ENCODE measurements at places on chromosomes 6 and 20.

GRCh38 chr20:63957004-63957689 lies 931 bp upstream of the UCKL1 start:
- peak overlapping the region; percentile 100 for H3K4me3 ChIP-seq
- H3K4me1 ChIP-seq = peaks cover 55% of the 10 kb centered on the region
- H3K36me3 ChIP-seq = peaks cover 21% of the 10 kb centered on the region
- peak; percentile 85 for DNase-seq

- peaks cover 40% of the 10 kb centered on the region for H3K4me1 ChIP-seq
- DNase-seq = peak; percentile 61
- no peaks in the 10 kb centered on the region for H3K27me3 ChIP-seq
Observed at GRCh38 chr20:17570347-17571152, 675 bp downstream of the DSTN start.

- no peak overlapping the region for H3K4me3 ChIP-seq
- H3K36me3 ChIP-seq = no peaks in the 10 kb centered on the region
- H3K27me3 ChIP-seq = no peaks in the 10 kb centered on the region
- no peak overlapping the region for H3K27ac ChIP-seq
Observed at GRCh38 chr6:27059621-27060425, 187.7 kb upstream of the PRSS16 start.

DNA sequence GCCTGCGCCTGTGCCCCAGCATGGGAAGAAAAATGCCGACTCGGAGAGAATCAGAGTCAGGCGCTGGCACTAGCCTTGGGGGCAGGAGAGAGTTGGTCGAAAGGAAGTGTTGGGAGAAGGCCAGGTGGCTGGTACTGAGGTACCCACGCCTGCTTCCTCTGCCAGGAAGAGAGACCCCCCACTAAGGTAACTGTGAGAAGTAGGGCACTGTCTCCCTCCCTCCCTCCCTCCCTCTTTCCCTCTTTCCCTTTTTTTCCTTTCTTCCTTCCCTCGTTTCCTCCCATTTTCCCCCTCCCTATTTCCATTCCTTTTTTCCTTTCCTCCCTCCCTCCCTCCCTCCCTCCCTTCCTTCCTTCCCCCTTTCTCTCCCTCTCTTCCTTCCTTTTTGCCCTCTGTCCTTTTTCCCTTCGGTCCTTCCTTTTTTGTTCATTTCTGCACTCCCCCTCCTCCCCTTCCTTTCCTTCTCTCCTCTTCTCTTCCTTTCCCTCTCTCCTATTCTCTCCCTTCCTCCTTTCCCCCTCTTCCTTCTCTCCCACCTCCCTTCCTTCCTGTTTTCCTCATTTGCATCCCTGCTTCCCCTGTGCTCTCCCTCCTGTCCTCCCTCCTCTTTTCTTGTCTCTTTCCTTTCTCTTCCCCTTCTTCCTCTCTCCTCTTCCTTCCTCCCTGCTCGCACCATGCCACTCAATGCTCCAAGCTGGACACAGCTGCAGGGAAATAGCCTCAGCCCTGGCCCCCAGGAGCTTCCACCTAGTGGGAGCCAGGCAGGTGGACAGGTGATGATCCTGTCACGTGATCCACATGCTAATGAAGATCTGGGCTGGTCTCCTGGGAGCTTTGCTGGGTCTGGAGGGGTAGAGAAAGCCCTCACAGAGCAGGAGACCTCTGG lies 148.0 kb downstream of the DHX35 start:
- peaks cover 19% of the 10 kb centered on the region for H3K4me1 ChIP-seq
- H3K27ac ChIP-seq = no peak overlapping the region
- no peaks in the 10 kb centered on the region for H3K36me3 ChIP-seq
- no peak overlapping the region for H3K4me3 ChIP-seq
- DNase-seq = no peak

DNA sequence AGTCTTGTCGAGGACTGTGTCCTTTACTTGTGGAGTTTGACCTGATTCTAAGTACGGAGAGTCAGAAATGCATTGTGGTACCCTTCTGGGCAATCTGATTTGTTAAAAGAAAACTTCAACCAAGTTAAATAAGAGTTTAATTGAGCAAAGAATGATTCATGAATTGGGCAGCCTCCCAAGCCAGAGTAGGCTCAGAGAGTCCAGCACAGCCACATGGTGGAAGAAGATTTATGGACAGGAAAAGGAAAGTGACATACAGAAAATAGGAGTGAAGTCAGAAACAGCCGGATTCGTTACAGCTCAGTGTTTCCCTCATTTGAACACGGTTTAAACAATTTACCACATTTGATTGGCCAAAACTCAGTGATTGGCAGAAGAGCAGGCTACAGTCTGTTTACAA lies 329.2 kb downstream of the DHX35 start:
- no peaks in the 10 kb centered on the region for H3K27me3 ChIP-seq
- DNase-seq = no peak
- H3K27ac ChIP-seq = no peak overlapping the region
- no peaks in the 10 kb centered on the region for H3K4me1 ChIP-seq
- no peaks in the 10 kb centered on the region for H3K36me3 ChIP-seq

DNA sequence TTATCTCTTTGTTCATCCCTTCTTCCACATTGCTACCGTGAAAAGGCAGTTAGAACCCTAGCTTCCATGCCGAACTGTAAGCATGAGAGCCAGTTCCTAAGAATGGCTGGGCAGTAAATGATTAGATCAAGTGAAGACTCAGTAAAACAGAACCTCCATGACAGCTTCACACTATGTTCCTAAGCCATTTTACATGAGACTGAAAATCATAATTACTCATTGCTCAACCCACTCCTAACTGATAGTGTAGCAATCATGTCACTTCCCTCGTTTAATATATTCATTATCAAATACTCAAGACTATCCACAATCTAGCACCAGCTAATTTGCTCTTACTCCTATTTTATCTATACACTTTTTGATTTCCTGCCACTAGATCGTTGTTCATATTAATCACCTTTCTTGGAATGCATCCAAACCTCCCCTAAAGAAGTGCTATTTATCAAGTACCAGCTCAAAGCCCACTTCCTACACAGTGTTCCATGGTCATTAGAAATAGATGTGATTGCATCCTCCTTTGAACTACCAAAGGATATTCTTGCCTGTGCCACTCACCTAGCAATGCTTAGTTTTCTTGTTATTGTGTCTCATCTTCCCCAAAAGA lies 6.0 kb downstream of the TMEM30A start:
- peaks cover 42% of the 10 kb centered on the region for H3K4me1 ChIP-seq
- H3K36me3 ChIP-seq = peaks cover 3% of the 10 kb centered on the region
- no peak overlapping the region for H3K27ac ChIP-seq
- no peak overlapping the region for H3K4me3 ChIP-seq
- no peak for DNase-seq

DNA sequence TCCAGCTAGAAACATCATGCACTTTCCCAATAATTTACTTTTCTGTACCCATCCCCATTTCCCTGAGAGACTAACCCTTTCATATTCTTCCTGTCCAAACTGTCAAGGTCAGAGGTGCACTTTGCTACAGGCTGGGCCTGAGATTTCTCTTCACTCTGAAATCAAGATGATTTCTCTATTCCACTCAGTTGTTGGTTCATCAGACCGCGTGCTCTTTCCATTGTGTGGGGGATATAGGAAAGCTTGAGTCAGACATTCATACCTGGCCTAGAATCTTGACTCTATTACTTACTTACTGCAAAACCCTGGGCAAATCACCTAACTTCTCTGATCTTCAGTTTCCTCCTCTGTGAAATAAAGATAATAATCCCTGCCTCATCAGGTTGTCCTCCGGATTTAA lies 4.7 kb upstream of the ZDHHC14 start:
- H3K4me3 ChIP-seq = no peak overlapping the region
- DNase-seq = no peak
- no peaks in the 10 kb centered on the region for H3K27me3 ChIP-seq
- no peak overlapping the region for H3K27ac ChIP-seq
- peaks cover 40% of the 10 kb centered on the region for H3K4me1 ChIP-seq

DNA sequence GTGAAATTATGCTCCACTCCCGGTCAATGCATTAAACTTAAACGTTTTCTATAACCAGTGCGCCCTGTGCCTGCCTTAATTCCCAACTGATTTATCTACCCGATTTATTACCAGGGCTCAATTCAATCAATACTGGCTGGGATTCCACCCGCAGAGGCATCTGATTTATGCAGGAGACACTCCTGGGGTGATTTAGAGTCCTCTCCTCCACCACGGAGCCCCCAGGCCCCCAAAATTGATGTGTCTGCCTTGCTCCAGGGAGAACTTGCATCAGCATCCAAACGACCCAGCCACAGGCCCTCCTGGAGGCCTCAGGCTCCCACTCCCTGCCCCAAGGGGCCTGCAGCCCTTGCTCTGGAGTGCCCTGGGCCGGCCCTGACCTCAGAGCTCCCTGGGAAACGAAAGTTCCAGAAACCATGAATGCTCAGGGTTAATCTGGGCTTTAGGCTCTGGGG lies 29.5 kb downstream of the ANKRD60 start:
- no peak overlapping the region for H3K4me3 ChIP-seq
- no peak overlapping the region for H3K27ac ChIP-seq
- H3K4me1 ChIP-seq = no peaks in the 10 kb centered on the region

DNA sequence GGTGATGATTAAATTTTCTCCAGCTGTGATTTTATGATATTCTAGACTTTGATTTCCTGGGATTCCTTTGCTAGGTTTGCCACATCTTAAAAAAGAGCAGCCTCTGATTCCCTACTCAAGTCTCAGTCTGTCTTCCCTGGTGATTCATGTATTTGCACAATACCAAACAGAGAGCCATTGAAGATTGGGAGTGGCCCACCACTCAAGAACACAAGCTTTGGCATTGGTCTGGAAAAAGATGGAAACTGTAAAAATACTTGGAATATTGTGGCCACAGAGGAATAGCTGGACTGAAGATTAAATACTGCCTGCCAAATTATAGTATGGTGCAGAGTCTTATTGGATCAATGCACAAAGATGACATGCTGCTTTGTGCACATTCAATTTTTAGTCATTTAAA lies 32.9 kb downstream of the PTCHD4 start:
- H3K36me3 ChIP-seq = peaks cover 7% of the 10 kb centered on the region
- no peak overlapping the region for H3K27ac ChIP-seq
- peaks cover 37% of the 10 kb centered on the region for H3K4me1 ChIP-seq
- H3K27me3 ChIP-seq = no peaks in the 10 kb centered on the region

DNA sequence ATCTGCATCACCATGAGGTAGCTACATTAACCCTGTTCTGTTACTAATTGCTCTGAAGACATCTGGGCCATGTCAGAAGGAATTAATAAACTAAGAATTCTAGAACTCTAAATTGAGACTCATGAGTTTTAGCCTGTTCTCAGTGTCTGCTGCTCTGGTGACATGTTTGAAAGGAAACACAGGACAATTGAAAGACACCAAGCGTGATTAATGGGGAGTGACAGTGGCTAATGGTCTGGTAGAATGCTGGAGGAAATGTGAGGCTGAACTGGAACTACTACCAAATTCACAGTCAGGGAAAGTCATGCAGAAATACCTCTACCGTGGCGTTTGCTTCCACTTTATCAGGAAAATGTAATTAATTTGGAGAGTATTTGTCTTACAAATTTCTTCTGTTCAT lies 140.0 kb downstream of the TBC1D7 start:
- no peak for DNase-seq
- peaks cover 14% of the 10 kb centered on the region for H3K4me1 ChIP-seq
- peaks cover 2% of the 10 kb centered on the region for H3K27me3 ChIP-seq
- H3K4me3 ChIP-seq = no peak overlapping the region
- H3K36me3 ChIP-seq = no peaks in the 10 kb centered on the region
- no peak overlapping the region for H3K27ac ChIP-seq

- no peak overlapping the region for H3K27ac ChIP-seq
- H3K36me3 ChIP-seq = no peaks in the 10 kb centered on the region
- no peaks in the 10 kb centered on the region for H3K27me3 ChIP-seq
Observed at GRCh38 chr6:36345681-36346466, 9.2 kb upstream of the BNIP5 start.

DNA sequence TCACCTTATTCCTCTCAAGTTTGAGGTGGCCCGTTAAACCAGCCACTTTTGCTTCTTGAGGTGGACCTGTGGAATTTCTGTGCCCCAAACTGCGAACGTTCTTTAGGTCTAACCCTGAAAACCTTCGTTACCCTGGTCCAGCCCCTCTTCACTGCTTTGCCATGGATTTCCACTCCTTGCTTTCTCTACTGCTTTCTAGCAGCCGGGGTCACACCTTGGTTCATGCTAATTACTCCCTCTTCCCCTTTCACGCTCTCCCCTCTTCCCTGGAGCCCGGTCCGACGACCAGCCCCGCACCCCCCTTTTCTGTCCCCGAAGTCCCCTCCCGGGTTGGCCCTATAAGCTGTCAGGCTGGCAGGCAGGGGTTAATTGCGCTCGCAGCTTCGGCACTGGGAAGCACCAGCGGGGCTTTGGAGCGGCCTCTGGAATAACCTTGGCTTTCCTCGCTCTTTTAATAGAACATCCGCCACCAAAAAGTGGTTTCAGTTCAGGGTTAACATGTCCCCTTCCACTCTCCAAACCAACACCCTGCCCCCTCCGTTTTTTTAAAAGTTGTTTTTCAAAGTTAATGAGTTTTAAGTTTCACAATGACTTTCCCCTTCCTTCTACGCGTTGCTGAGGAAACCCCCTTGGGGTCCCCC lies 1.4 kb upstream of the HIVEP1 start:
- H3K4me3 ChIP-seq = peak overlapping the region; percentile 94
- H3K27me3 ChIP-seq = no peaks in the 10 kb centered on the region
- peaks cover 31% of the 10 kb centered on the region for H3K4me1 ChIP-seq
- no peaks in the 10 kb centered on the region for H3K36me3 ChIP-seq

DNA sequence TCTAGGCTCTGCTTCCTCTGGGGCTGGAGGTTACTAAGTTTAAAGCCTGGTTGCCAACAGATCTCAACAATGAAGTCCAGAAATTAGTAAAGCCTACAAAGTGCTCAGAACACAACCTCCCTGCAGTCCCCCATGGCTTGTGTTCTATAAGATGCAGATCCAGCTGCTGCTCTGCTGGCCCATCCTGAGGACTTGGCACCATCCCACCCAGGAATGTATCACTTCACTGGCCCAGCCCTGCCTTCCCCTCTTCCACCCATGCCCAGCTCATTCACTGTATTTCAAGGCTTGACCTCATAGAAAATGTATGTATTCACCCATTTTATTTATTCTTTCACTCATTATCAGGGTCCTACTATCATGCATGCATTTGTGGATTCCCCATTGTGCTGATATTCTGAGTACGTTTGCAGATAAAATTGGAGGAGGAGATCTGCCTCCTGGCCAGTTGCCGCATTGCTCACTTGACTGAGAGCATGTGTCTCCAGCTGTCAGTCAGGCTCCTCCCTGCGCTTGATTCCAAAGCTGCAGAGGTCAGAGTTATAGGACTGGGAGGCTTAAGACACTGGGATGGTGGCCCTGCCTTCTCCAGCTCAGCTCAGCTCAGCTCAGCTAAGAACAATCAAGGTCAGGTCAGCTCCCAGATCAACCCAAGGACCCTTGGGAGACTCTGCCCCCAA lies 104.8 kb downstream of the MAFB start:
- no peak overlapping the region for H3K4me3 ChIP-seq
- no peak for DNase-seq
- H3K4me1 ChIP-seq = peaks cover 11% of the 10 kb centered on the region
- no peaks in the 10 kb centered on the region for H3K36me3 ChIP-seq
- no peak overlapping the region for H3K27ac ChIP-seq
- H3K27me3 ChIP-seq = no peaks in the 10 kb centered on the region

Data from HepG2 (cell line).